Thymus (tissue), 14 donors: ENCODE measurements at places on chromosomes 5 and 9. TPM values are rescaled to one million over a fixed set of nuclear protein-coding genes. Genes with fewer than 3 reads are reported as not detected.

PCDHGB4 gene
- total RNA-seq = 1.0 TPM

GTF3C5 gene
- total RNA-seq = 64.0 TPM

- H3K27ac ChIP-seq = no peak overlapping the region
- H3K27me3 ChIP-seq = no peaks in the 10 kb centered on the region
- no peak overlapping the region for H3K4me3 ChIP-seq
These were observed 1433.3 kb upstream of the C9orf72 start for GRCh38 chr9:29006628-29007027.

GLRA1 gene
- not detected for total RNA-seq

- no peaks in the 10 kb centered on the region for H3K27me3 ChIP-seq
- no peak overlapping the region for H3K27ac ChIP-seq
- H3K4me3 ChIP-seq = no peak overlapping the region
- no peaks in the 10 kb centered on the region for H3K36me3 ChIP-seq
- no peaks in the 10 kb centered on the region for H3K4me1 ChIP-seq
These were observed 11.6 kb upstream of the FAM169A start for GRCh38 chr5:74877624-74878304.

ITGA1 gene
- 9.5 TPM for total RNA-seq

GRCh38 chr9:90847971-90848370 lies 46.4 kb downstream of the SYK start:
- H3K27me3 ChIP-seq = no peaks in the 10 kb centered on the region
- peaks cover 3% of the 10 kb centered on the region for H3K4me1 ChIP-seq
- DNase-seq = no peak

GABRG2 gene
- total RNA-seq = 0.05 TPM

DNA sequence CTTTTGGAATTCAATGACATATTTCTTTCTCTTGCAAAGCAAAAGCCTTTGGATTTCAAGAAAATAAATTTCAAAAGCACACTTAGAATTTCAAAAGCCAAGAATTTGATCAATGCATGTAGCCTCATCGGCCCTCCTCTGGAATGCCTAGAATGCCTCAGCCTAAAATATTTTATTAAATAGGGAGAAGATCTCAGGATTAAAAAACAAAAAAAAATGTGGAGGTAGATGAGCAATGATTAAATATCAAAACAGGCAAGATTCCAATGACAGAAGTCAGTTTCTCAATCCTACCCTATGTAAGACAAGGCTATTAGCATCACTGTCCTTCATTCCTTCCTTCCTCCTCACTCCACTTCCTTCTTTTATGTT lies 169.0 kb downstream of the CDH6 start:
- H3K4me3 ChIP-seq = no peak overlapping the region
- DNase-seq = no peak
- H3K4me1 ChIP-seq = no peaks in the 10 kb centered on the region
- no peaks in the 10 kb centered on the region for H3K27me3 ChIP-seq

GRCh38 chr5:58021466-58021865 lies 438.4 kb downstream of the PLK2 start:
- no peak overlapping the region for H3K4me3 ChIP-seq
- H3K27me3 ChIP-seq = no peaks in the 10 kb centered on the region
- DNase-seq = no peak
- no peak overlapping the region for H3K27ac ChIP-seq
- H3K36me3 ChIP-seq = no peaks in the 10 kb centered on the region

GRCh38 chr9:5582835-5583195 lies 46.1 kb upstream of the RIC1 start:
- no peaks in the 10 kb centered on the region for H3K36me3 ChIP-seq
- peak overlapping the region; percentile 73 for H3K27ac ChIP-seq
- no peaks in the 10 kb centered on the region for H3K27me3 ChIP-seq
- peaks cover 4% of the 10 kb centered on the region for H3K4me1 ChIP-seq
- DNase-seq = no peak

PTPRD gene
- total RNA-seq = 13.5 TPM

DNA sequence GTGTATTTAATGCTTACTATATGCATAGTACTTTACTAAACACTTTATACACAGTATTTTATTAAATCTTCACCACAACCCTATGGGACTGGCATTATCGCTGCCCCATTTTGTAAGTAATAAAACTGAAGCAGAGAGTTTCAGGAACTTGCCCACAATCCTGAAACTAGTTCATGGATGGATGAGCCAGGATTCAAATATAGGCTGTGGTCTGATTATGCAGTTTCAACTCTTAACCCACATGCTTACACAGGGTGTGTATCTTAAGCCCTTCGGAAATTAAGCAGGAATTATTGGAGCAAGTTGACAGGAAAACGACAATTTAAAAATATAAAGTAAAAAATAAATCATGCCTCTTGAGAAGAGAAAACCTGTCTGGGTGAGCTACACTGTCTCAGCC lies 109.0 kb downstream of the ATP10B start:
- peaks cover 14% of the 10 kb centered on the region for H3K4me1 ChIP-seq
- no peak overlapping the region for H3K27ac ChIP-seq
- no peak for DNase-seq
- no peaks in the 10 kb centered on the region for H3K27me3 ChIP-seq

- H3K4me3 ChIP-seq = no peak overlapping the region
- no peaks in the 10 kb centered on the region for H3K27me3 ChIP-seq
- no peak for DNase-seq
- H3K36me3 ChIP-seq = no peaks in the 10 kb centered on the region
These were observed 4.2 kb downstream of the SARDH start for GRCh38 chr9:133733796-133734533.

OR1J2 gene
- total RNA-seq = not detected
